KBM-7 (cell line): ENCODE measurements at places on chromosomes 7 and 10.

DNA sequence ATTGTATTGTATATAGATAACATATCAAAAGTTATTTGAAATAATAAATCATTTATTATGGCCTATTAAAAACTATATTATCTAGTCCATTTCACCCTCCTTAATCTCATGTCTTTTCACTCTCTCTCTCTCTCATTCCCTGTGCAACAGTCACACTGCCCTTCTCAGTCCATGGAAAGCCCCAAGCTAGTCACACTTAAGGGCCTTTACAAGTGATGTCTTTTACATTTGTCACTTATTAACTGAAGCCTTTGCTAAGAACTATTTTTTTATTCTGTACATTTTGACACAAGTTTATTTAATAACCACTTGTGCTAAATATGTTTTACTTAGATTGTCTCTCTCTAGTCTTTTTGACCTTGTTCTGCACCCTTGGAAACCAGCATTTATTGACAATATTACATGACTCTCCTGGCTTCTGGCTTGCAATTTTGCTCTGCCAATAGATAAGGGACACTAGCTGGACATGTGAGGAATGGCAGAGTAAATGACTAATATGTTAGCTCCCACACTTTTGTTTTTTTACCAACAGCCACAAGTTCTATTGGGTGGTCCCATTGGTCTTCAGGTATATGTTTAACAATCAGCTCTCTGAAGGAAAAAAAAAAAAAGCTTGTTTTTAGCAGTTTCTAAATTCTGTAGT lies 706.8 kb upstream of the POT1 start:
- no peak for DNase-seq

DNA sequence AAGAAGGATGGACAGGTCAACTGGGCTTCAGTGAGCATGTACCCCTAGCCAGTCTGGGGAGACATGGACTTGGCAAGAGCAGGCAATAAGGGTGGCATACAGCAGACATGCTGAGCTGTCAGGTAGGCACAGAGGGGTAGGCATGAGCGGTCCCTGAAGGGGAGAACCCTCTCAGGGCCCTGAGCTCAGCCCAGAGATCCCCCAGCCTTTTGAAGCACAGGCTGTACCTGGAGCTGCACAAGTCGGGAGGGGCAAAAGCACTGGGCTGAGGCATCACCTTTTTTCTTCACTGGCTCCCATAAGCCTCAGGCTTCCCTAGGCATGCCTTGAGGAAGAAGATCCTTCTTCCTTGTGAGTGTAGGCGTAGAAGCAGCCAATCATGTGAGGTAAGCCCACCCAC lies 42.3 kb downstream of the ZNF727 start:
- no peak for DNase-seq

GRCh38 chr7:143003393-143004051 lies 23.4 kb downstream of the OR9A2 start:
- peak; percentile 85 for DNase-seq

- no peak for DNase-seq
Measured at GRCh38 chr10:59879363-59879913, 26.9 kb downstream of the CCDC6 start.

DNA sequence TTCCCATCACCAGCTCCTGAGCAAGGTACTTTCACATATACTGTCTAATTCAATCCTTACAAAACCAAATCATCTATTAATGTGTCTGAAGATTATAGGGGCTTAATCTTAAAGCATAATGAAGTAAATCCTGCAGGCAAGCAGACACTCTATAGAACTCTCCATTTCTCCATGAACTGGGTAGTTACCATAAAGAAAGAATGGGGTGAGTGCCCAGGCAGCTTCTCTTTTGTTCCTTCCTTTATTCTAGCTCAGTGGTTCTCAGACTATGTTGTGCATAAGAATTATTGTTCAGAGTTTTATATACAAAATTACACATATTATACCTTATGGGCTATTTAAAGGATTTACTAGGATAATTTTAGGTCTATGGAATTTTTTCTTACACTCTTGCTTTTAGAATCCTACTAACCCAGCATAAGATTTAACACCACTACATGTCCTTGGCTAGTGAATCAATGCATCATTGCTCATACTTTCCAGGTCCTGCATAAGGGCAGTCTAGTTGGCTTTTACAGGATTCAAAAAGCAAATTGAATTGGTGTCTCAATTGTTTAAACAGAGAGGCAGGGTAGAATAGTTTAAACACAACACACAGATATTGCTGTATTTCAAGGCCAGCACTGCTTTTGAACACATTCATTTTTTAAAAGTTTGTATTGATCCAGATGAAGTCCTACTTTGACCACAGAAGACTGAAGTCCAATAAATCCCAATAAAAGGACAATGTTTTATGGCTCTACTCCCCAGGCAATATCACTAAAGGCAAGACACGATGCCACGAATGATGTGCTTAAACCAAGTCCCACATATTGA lies 12.9 kb downstream of the SGCE start:
- no peak for DNase-seq

DNA sequence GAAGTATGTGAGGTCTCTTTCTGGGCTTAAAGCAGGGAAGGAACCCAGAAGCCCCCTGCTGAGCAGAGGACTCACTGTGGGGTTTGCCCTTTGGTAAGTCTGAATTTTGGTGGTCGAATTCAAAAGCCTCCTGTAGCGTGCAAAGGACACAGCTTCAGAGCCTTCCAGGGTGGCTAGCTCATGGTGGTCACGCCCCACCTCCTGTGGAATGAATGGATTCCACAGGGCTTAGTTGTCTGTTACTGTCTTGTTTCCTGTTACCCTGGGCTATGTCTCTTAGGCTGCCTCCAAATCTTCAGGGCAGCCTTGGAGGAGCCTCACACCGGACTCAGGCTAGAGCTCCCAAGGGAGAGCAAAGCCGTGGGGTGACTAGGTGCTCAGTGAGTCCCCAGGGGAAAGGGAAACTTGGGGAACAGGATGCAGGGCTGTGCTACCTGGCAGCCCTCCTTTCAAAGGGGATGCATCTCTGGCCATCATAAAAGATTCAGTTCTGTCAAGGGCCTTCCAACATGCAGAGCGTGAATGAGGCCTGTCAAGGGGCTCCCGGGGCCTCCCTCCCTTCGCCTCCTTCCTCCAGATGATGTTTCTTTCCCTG lies 211.7 kb downstream of the CCSER2 start:
- DNase-seq = no peak

DNA sequence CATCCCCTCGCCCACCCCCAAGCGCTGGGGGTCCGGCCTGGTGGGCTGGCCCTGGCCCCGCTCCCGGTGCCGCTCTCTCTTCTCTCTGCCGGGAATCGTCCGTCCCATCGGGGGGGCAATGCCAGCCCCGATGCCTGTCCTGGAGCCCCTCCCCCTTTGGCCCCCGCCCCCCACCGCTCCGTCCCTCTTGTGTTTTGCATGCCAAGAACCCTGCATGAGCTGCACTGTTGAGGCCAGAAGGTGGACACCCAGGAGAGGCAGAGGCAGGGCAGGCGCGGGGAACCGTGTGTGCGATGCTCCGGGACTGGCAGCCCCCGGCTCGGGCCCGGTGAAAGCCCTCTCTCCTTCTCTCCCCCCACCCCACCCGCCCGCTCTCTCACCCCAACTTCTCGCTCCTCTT lies 22.1 kb upstream of the HSPB1 start:
- DNase-seq = no peak

- no peak for DNase-seq
Measured at GRCh38 chr7:25725451-25725850, 426.5 kb upstream of the NFE2L3 start.

GRCh38 chr10:125158275-125158600 lies 2.1 kb downstream of the CTBP2 start:
- no peak for DNase-seq

- no peak for DNase-seq
Measured at GRCh38 chr10:77195101-77195500, 442.5 kb downstream of the KCNMA1 start.

GRCh38 chr7:104931181-104931781 lies 82.7 kb upstream of the KMT2E start:
- no peak for DNase-seq

DNA sequence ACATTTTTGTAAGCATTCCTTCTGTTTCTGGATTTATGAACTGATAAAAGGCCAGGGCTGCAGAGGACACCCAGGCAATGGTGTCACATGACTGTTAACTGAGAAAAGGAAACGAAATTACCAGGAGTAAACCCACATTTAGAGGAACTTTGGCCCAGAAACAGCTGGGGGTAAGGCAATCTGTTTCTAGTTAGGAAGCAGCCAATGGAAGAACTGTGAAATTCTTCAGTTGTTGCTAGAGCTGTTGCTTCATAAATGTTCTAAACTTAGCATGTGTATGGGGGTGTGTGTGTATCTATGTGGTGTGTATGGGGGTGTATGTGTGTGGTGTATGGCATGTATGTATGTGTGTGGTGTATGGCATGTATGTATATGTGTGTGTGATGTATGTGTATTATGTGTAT lies 11.8 kb upstream of the PDCD4 start:
- DNase-seq = peak; percentile 84

- DNase-seq = no peak
Measured at GRCh38 chr10:117539903-117540639, 2.5 kb upstream of the EMX2 start.

DNA sequence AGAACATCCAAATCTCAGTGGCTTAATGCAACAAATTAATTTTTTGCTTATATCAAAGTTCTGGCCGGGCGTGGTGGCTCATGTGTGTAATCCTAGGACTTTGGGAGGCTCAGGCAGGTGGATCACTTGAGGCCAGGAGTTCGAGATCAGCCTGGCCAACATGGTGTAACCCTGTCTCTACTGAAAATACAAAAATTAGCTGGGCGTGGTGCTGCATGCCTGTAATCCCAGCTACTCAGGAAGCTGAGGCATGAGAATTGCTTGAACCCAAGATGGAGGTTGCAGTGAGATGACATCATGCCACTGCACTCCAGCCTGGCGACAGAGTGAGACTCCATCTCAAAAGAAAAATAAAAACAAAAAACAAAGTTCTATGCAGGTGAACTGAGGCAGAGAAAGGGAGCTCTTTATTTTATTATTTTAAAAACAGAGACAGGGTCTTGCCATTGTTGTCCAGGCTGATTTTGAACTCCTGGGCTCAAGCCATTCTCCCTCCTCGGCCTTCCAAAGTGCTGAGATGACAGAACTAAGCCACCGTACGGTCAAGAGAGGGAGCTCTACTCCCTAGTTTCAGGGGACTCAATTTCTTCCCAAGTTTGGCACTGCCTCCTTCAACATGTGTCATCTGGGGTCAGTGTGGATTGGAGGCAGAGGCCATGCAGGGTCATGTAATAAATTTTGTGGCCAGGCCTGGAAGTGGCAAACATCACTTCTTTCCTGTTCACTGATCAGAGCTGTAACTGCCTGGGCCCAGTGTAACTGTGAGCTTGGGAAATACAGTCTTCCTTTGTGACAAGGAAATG lies 2.4 kb downstream of the ADCK2 start:
- DNase-seq = peak; percentile 69

GRCh38 chr7:142560166-142560565 lies 189.1 kb upstream of the PRSS1 start:
- DNase-seq = no peak

DNA sequence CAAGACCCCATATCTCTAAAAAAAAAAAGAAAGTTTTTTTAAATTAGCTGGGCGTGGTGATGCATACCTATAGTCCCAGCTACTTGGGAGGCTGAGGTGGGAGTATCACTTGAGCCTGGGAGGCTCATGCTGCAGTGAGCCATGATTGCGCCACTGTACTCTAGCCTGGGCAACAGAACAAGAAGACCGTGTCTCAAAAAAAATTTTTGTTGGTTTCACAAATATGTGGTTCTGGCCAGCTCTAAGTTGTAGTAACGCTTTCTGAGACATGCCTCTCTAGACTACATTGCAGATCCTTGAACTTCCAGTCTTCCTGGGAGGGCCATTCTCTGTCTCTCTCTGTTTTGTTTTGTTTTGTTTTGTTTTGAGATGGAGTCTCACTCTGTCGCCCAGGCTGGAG lies 24.6 kb upstream of the RHBDD2 start:
- DNase-seq = no peak

DNA sequence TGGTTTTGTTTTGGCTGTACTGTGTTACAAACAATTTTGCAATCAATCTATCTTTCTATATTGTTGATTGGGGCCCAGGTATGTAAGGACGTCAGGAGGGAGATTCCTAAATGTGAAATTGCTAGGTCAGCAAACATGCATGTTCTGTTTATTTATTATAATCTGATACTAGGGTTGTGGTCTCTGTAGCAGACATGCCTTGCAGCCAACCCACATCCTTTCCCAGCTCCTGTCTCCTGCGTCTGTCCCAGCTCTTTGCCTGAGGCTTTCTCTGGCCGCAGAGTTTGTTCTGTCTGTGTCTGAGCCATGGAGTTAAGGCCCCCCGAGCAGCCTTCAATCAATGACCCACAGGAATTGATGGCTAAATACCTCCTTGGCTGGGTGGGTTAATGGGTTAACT lies 124.0 kb upstream of the ZEB1 start:
- no peak for DNase-seq

DNA sequence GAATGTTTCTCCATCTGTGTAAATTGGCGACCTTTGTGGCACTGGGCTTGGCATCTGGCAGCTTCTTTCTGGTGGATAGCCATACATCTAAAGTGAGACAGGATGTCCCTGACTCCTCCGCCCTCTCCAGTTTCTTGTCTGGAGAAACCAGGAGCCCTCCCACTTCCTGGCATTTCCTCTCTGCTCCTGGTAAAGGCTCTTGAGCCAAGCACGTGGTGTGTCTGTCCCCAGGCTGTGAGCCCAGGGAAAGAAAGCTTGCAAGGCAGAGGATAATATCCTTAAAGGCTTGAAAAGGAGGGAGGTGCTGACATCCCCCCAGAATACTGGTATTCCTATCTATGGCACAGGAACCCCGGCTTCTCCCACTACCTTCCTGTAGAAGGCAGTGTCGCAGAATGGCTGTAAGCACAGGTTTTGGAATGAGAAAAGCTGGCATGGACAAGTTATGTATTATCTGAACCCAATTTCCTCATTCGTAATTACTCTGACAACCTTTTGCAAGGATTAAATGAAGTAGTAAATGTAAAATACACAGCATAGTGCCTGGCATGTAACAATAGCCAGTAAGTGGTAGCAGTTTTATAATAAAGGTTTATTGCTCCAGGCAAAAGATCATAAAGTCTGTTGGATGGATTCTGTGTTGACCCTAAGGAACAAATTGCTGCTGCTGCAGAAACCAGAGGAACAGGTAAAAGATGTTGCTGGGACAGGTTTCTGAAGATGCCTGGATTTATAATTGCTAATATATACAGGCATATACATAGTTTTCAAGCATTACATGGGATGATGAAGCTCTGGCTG lies 11.8 kb upstream of the ACSL5 start:
- no peak for DNase-seq

- DNase-seq = no peak
Measured at GRCh38 chr7:115748123-115748738, 282.3 kb downstream of the TFEC start.

DNA sequence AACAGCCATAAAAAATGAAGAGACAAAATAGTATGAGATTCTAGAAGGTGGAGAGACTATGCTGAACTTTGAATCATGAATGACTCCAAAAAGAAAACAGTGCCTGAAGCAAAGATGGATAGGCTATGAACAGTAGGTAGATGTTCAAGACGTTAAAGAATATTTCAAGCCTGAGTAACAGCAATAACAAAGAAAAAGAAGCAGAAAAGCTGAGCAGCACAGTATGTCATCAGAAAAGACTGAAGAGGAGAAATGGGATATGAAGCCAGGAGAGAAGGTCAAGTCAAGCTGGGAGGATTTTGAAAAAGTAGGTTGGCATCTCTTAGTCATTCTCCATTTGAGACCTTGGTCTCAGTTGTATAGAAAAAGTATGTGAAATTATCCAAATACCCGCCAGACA lies 484.4 kb downstream of the SORCS1 start:
- no peak for DNase-seq

- DNase-seq = no peak
Measured at GRCh38 chr7:116951366-116952292, 1.7 kb upstream of the ST7 start.
